HAP-1 (cell line): ENCODE measurements at places on chromosomes 1 and 21.

DNA sequence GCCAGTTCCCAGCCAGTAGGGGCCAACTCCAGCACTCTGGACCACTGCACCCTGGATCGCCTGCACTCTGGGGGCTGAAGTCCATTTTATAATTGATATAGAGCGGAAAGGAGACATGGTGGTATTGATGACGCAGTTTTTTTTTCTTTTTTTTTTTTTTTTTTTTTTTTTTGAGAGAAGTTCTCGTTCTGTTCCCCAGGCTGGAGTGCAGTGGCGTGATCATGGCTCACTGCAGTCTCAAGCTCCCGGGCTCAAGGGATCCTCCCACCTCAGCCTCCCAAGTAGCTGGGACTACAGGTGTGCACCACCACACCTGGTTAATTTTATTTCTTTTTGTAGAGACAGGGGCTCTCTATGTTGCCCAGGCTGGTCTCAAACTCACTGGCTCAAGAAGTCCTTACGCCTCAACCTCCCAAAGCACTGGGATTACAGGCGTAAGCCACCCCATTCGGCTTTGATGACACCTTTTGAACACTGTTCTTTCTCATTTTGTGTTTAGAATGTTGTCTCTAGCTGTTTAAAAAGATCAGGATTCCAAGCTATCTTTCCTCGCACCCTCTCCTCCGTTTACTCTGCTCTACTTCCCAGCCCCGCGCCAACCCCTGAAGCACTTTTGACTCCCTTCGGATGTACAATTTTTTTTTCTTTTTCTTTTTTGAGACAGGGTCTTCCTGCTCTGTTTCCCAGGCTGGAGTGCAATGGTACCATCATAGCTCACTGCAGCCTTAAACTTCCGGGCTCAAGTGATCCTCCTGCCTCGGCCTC, 960 bp downstream of the MX2 start:
- no peak for DNase-seq

- no peak for DNase-seq
These were observed 69.8 kb upstream of the DNAH14 start for GRCh38 chr1:224859651-224860050.

GRCh38 chr1:76961181-76961819, 94.0 kb downstream of the ST6GALNAC5 start:
- DNase-seq: no peak

GRCh38 chr1:172320733-172321132, 99.8 kb upstream of the C1orf105 start:
- DNase-seq: no peak

DNA sequence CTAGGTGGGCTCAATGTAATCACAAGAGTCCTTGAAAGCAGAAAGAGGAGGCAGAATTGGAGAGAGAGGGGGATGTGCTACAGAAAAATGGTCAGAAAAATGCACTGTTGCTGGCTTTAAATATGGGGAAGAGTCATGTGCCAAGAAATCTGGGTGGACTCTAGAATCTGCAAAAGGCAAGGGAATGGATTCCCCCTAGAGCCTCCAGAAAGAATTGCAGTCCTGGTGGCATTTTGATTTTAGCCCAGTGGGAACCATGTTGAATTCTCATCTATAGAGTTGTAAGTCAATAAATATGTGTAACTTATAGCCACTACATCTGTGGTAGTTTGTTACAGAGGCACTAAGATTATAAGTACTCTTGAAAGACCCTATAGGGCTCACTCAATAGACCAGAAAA, 210.3 kb downstream of the ASTN1 start:
- DNase-seq: no peak

DNA sequence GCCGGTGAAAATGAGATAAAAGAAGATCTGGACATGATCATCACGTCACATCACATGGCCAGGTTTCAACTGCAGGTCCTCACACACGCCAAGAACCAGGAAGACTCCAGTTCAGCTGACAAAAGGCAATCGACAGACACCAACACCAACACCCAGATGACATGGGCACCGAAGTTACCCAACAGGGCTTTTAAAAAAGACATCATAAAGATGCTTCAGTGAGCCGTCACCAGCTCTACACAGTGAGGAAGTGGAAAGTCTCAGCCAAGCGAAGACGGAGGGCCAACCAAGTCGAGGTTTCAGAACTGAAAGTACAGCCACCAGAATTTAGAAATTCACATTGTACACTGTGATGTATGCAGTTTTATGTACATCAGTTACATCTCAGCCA, 154.3 kb upstream of the COL6A1 start:
- DNase-seq: no peak
